Kidney (tissue), 22 donors: ENCODE measurements at places on chromosomes 5 and 9. TPM values are rescaled to one million over a fixed set of nuclear protein-coding genes. Genes with fewer than 3 reads are reported as not detected.

AQP7 gene
- 11.9 TPM for total RNA-seq

GRCh38 chr5:175521313-175521833 is 43.0 kb downstream of the SFXN1 start:
- no peak overlapping the region for H3K27ac ChIP-seq
- no peaks in the 10 kb centered on the region for H3K27me3 ChIP-seq
- no peak for DNase-seq
- peaks cover 6% of the 10 kb centered on the region for H3K36me3 ChIP-seq
- H3K4me1 ChIP-seq: no peaks in the 10 kb centered on the region
- no peak overlapping the region for H3K4me3 ChIP-seq

GRCh38 chr5:14155739-14156138 is 12.6 kb downstream of the TRIO start:
- no peaks in the 10 kb centered on the region for H3K27me3 ChIP-seq
- no peaks in the 10 kb centered on the region for H3K36me3 ChIP-seq
- H3K4me3 ChIP-seq: no peak overlapping the region
- no peak overlapping the region for H3K27ac ChIP-seq

- DNase-seq: no peak
- H3K4me1 ChIP-seq: no peaks in the 10 kb centered on the region
- no peaks in the 10 kb centered on the region for H3K27me3 ChIP-seq
- no peaks in the 10 kb centered on the region for H3K36me3 ChIP-seq
These were observed 9.1 kb downstream of the EGFL7 start for GRCh38 chr9:136671646-136672430.

GRCh38 chr5:160635046-160635445 is 213.4 kb downstream of the PTTG1 start:
- H3K27ac ChIP-seq: no peak overlapping the region
- H3K4me3 ChIP-seq: no peak overlapping the region
- no peaks in the 10 kb centered on the region for H3K27me3 ChIP-seq
- no peaks in the 10 kb centered on the region for H3K36me3 ChIP-seq
- DNase-seq: no peak

OCLN gene
- 127 TPM for total RNA-seq

GRCh38 chr5:13558408-13558807 is 386.1 kb downstream of the DNAH5 start:
- H3K36me3 ChIP-seq: no peaks in the 10 kb centered on the region
- DNase-seq: no peak
- no peak overlapping the region for H3K4me3 ChIP-seq
- H3K4me1 ChIP-seq: no peaks in the 10 kb centered on the region
